ENCODE measurements at places on chromosomes 1 and 21.

GRCh38 chr1:181765451-181766026 is 282.2 kb downstream of the CACNA1E start:
- DNase-seq = no peak

DNA sequence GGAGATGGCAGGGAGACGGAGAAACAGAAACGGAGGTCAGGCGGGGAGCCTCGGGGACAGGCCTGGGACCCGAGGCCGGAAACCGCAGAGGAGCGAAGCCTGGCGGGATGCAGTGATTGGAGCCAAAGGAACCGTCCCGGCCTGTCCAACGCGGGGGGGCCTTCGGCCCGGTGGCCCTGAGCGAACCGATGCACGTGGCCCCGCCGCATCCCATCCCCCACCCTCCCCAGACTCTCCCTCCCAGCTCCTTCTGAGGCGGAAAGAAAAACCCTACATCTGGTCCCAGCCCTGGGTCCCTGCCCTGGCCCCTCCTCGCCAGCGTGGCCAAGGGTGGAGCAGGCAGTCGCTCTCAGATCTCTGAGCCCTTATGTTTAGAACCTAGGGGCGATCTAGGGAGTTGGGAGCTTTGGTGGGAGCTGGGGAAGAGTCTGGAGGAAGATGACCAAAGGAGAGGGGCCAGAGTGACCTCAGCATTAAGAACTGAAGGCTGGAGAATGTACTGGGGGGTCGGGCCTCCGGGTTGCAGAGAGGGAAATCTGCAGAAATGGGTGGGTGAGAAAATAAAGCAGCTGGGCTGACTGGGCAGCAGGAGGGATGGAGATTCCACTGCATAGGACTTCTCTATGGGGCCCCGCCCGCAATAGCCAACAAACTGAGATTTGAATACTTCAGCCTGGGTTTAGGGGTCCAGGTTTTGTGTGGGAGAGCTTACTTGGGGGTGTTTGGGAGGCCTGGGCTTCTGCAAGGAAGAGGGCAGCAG is 1.5 kb upstream of the CRABP2 start:
- peak; percentile 54 for DNase-seq

DNA sequence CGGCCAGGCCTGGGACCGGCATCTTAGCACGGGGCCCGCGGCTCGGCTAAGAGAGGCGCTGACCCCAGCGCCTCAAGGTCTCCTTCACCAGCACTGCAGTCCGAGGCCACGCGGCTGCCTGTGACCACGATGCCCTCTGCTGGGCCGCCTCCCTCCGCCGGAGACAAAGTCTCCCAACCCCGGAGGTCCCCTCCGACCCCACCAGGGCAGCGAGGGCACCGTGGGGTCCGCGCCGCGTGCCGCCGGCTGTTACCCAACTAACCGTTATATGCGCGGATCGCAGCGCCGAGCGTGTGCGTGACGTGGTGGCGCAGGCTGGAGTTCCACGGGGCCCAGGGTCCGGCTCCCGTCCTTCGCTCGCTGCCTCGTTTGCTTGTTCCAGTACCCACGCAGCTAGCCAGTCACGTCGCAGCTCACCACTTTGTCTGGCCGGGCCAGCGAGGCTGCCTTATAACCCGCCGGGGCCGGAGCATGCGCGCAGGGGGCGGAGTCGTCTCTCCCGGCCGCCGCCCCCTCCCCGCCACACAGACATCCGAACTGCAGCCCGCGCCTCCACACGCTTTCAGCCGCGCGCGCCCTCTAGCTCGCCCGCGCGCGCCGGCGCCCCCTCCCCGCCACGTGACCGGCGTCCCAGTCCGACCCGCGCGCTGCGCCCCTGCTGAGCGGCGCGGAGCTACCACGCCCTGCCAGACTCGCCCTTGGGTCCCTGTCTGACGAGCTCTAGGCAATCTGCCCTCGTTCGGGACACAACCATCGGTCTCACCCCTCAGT is at the start of gene SLC16A1:
Gene SLC16A1, minus strand, starts transcription at position 424 of the 771 bp plus-strand sequence. CDS start 26,888 bp downstream, outside the sequence.
- DNase-seq = peak; percentile 92

DNA sequence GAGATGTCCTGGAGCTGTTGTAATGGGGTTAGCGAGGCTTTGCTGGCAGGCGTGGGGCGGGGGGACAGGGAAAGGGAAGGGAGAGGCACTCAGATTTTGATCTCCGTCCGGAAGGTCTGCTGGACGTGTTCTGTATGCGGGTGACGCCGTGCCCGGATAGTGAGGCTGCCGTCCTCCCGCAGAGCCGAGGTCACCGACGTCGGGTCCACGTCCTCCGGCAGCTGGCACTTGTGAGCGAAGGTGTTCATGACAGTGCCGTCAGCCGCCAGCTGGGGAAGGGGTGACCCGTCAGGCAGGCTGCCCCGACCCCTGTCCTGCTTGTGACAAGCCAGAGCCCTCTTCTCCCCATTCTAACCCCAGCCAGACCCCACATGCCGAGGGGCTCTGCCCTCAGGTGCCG is 2.4 kb downstream of the HSPB7 start:
- DNase-seq = no peak

DNA sequence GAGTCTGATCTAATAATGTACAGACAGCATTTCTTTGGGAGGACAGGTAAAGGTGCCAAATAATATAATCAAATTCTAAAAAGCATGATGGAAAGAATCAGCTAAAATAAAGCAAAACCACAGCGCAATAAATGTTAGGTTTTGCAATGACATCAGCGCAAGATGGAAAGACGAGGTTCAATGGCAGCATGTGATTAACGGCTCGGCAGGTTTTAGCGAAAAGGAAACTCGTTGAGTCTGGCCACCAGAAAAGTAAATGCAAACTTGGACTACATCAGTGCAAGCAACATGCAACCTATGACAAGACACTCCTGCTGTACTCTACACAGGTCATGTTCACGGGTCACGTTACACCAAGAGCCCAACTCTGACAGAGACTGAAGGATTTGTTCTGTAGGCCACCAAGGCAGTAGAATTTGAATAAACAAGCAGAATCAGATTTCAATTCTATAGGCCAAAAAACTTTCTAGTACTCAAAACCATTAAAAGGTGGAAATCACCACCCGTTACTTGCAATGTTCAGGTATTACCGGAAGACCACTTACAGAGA is 4.5 kb downstream of the SIPA1L2 start:
- DNase-seq = no peak

DNA sequence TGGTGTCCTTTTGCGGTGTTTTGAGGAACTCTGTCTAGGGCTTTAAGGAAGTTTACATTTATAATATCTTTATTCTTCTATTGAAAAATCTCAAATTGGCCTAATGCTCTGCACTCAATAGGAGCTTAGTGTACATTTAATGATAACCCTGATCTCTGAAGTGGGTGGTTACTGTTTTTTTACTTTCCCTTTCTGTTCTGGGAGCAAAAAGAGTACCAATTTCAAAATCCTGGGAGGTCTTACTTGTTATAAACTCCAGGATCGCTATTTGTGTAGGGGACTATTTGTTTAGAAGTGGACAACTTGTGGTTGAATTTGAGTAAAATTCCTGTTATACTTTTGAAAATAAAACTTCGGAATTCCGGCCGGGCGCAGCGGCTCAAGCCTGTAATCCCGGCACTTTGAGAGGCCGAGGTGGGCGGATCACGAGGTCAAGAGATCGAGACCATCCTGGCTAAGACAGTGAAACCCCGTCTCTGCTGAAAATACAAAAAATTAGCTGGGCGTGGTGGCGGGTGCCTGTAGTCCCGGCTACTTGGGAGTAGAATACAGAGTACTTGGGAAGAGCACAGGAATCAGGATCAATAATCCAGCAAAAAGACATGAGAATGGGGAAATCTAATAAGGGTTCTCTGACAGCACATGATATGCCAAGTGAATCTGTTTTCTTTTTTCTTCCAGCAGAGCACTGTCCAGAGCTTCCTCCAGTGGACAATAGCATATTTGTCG is 1.1 kb downstream of the C4BPB start:
- DNase-seq = no peak

DNA sequence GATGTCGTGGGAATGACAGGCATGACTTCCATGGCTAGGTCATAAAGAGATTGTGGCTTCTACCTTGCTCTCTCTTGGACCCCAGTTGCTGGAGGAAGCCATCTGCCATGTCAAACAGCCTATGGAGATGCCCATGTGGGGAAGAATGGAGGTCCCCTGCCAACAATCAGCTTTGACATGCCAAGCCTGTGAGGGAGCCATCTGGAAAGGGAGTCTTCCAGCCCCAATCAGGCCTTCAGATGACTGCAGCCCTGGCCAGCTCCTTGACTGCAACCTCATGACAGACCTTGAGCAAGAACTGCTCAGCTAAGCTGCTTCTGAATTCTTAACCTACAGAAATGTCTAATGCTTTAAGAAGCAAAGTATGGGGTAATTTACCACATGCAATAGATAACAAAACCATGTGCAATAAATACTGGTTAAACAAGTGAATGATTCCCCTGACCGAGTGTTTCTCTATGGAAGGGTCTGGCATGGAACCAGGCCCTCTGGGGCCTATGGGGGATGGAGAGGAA is 187.1 kb downstream of the HIVEP3 start:
- DNase-seq = no peak

GRCh38 chr1:178101266-178101630 is 7.3 kb downstream of the RASAL2 start:
- no peak for DNase-seq

DNA sequence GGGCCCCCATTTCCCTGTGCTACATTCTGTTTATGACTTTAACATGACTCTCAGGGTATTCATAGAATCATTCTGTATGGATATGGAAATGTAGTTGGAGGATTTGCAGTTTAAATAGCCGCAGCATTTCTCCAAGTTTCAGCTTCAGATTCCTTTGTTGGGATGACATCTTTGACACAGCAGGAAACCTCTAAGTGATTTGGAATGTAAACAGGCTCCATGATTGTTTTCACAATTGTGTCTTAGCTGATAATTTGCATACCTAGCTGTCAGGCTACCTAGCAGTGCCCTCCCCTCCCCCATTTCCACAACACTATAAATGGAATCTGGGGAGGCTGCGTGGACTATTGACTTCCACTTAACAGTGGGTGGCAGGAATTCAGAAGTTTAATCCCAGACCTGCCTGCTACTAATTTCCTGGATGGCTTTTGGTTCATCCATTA is 290.2 kb downstream of the HLX start:
- DNase-seq = no peak

DNA sequence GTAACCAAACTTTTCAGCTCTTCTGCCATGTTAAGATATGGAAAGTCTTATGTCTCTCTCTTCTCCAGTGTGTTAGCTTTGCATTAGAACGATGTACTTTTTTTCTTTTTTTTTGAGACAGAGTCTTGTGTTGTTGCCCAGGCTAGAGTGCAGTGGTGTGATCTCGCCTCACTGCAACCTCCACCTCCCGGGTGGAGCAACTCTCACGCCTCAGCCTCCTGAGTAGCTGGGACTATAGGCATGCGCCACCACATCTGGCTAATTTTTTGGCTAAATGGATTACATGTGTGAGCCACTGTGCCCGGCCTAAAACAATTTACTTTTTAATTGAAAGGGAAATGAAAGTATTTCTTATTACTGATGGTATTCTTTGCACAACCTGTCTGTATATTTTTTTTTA is 35.8 kb downstream of the SPEN start:
- no peak for DNase-seq

- DNase-seq = peak; percentile 35
Observed at GRCh38 chr1:199956005-199956404, 71.5 kb upstream of the NR5A2 start.

DNA sequence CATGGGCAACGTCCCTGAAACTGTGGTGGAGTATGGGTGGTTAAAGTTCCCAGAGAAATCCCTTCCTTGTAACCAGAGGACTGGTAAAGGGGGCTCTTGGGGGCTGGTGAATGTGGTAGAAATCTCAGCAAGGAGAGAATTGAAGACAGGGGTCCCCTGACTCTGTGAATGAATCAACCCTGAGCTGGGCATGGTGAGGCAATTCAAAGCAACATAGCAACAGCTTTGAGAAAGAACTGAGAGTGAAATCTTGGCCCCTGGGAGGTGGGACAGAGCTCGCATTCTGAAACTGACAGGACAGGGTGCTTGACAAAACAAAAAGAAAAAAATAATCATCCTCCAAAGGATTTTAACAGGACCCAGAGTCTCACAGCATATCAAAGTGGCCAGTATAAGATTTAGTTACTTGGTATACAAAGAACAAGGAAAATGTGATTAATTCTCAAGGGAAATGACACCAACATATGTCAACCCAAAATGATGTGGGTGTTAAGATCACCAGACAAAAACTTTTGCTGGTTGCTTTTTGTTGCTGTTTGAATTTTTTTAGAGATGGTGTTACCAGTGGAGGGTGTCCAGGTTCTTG is 11.7 kb upstream of the SUMO3 start:
- DNase-seq = no peak

- DNase-seq = no peak
Observed at GRCh38 chr1:186536273-186536890, 75.5 kb upstream of the PDC start.

DNA sequence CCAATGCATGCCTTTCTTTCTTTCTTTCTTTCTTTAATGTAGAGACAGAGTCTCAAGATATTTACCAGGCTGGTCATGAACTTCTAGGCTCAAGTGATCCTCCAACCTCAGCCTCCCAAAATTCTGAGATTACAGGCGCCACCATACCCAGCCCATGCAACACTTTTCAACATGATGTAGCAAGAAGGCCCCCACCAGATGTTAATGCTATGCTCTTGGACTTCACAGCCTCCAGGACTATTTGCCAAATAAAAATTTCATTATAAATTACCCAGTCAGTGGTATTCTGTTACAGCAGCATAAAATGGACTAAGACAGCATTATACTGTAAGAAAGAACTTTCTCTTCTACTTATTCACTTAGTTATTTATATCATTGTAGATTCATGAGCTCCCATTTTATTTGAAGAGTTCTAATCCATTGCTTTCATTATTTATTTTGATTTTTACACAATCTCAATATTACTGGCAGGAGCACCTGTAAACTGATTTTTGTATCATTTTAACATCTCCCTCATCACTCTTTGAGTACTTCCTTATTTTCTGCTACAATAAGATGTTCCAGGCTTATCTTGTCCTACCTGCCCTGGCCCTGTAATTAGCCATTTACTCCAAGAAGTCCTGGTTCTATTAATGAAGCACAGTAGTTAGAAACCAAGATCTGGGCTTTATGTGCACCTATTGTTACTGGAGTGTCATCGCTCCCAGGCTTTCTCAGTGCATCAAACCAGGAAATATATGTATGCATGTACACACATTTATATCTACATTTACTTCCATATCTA is 4.8 kb upstream of the RCSD1 start:
- DNase-seq = no peak

DNA sequence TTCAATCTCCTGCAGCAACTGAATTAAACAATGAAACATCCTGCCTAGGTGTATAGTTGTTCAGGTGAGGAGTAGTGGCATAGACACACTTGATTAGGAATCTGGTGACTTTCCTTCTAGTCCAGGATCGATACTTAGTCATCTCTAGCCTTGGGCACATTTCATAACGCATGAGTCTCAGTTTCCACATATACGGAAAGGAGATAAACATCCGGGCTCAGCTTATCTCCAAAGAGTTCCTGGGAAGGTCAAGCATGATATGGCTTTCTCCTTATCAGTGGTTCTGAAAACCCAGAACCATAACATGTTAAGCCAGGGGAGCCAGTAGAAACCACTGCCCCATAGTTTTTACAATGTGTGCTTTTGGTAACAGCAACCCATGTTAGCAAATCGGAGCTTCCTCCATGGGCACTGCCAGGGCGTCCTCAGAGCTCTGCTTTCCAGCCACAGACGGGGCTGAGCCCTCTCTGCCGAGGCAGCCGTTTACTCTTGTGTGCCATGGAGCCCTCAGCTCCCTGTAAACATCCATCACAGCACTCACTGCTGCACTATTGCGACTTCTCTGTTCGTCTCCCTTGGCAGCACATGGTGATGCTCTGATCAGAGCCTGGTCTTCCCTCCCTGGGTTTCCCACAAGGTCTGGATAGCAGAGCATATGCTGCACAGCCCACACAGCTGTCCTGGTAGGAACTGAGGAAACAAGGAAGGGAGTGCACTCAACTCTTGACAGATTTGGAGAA is 34.6 kb downstream of the RUNX1 start:
- DNase-seq = no peak
